ENCODE measurements at places on chromosomes 5 and 9.

DNA sequence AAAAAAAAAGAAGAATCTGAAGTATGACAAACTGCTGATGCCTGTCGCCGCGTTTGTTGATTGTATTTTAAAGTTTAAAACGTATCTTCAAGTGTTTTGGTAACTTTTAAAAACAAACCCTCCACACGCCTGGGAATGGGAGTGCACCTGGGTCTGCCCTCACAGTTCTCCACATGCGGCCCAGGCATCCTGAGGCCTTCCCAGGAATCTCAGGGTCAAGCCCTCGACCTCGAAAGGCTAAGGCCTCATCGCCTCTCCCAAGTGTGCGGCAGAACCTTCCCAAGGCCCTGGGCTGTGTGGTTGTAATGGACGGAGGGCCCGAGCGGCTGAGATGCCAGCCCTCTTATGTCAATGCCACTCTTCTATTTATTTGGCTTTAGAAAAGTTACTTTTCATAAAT, 94.4 kb downstream of the CAMSAP1 start:
- no peak for DNase-seq

DNA sequence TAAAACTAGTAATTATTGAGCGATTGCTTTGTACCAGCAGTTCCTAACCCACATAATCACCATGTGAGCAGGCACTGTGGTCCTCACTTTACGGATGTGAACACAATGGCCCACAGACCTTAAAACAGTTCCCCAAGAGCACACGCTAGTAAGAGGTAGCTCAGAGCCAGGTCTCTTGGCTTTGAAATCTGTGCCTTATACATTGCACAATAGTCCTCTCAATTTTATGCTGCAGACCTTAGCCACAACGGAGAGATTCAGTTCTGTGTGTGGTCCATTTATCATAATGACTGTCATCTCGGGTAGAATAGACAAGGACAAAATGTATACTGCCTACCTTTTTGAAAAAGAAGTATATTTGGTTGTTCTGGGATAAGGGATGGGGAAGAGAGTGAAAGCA, 289.0 kb upstream of the ANKRD55 start:
- DNase-seq, result no peak

GRCh38 chr9:7320139-7320538, 479.4 kb downstream of the DMAC1 start:
- peak; percentile 1 for DNase-seq

- DNase-seq, result peak; percentile 66
Measured at GRCh38 chr9:38035873-38036272, 33.2 kb downstream of the SHB start.

DNA sequence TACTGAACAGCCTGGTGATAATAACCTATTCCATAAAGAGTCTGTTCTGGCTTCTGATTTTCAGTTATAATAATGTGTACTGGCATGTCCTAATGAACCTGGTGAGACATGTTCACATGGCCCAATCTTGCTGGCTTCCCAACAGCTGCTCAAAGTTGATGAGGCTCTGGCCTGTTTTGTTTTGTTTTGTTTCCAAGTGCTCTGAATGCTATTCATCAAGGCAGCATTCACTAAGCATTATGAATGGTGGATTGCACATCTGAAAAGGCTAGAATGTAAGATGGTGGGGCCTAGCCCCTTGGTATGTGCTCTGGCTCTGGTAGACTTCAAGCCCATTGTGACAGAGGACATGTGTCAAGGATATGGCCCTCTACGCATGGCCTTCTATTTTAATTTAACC, 388.5 kb downstream of the PSAT1 start:
- no peak for DNase-seq

All from adipocyte (in vitro differentiated cells).